Tibial nerve (tissue), 4 donors: ENCODE measurements at places on chromosomes 12 and 14.
A peak's percentile ranks its signal among the peaks of the same experiment; 100 is the strongest.

DNA sequence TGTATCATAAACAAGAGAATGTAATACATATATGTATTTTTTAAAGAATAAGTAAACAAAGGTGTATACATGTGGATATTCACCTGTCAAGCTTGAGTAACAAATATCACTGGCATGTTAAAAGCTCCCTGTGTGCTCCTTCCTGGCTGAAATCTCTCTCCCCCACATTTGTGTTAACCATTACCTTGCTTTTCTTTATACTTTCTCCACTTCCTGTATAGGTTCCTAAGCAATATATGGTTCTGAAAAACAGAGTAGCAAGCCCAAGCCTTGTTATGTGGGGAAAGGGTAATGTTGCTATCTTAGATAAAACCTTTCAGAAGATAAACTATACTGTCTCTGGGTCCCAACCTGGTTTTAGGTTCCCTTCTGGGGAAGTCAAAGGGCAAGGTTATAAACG lies 32.3 kb upstream of the TBC1D30 start:
- DNase-seq, result no peak

DNA sequence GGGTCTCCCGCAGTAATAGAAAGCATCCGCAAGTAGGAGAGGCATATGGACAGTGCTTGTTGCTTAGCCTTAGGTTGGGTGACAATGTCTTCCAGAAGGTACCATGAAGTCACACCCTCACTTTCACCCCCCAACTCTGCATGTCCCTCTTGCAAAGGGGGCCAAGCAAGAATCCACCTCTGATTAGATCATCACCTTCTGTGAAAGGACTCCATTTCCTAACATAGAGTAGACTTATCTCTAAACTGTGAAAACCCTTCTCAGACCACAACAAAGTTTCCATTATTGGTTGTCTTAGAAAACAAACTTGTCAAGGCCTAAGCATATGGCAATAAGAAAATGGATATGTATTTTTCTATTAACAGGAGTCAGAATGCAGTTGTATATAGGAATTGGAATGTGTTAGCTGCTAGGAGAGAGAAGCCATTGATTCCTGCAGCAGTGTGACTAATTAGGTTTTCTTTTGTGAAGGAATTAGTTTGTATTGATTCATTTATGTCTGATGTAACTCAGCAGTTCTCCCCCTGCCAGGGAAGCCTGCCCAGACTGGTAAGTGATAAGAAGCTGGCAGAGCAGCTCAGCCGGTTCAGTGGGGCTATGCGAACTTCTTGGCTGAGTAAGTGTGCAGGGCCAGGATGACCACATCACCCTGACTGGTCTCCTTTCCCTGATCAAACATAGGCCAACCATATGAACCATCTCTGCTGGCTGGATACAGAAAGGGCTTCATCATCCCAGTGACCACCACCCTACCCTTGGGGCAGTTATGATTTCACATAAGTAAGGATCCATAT lies 107.3 kb upstream of the CCDC196 start:
- DNase-seq, result no peak

DNA sequence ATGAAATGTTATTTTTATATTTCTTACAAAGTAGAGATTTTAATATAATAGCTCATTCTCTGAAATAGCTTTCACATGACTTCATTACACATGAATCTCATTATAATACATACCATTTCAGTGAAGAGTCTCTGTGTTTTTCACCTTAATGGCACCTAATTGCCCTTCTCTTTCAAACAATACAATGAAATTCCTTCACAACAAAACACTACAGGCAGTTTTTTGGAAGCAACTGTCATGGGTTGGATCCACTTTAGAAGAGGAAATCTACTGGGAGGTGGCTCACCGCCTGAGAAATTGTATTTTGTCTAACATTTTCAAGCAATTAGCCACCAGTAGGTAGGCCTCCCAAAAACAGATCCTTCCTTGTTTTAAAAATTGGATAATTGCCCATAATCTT lies 40.3 kb upstream of the RGS6 start:
- no peak for DNase-seq

DNA sequence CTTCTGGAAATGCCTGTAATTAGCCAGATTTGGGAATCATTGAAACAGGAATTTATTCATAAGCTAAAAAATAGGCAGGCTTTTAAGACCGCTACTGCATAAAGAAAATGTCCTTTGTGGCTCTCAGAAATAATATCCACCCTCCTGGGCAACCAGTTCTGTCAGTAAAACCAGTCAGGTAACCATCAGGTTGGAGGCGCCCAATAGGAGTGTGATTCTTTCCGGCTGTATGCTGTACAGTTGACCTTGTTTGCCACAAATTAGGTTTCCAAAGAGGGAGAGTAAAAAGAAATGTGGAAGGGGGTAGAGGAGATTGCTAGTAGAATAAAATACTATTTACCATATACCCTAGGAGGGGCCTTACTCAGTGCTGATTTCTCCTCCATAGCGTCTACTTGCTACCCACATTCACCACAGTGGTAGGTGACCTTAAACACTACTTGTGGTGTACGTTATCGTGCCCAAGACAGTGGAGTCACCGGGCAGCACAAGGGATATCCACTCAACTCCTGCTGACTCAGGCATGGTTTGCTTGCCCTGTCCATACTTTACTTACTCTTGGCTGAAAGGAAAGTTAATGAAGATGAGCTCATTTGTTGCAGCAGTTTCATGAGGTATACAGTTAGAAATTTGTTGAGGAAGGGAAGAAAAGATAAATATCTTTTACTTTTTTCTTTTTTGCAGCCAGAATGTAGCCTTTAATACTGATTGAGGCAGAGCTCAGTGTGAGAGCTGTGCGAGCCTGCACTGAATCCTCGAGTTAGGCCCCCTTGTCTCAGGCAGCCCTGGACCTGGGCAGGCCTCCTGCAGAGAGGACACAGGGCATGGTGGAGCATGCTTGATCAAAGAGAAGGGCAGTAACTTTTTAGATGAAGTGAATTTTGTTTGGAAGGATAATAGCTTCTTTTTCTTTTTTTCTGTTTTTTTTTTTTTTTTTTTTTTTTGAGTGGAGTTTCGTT lies 76.7 kb downstream of the DIP2B start:
- DNase-seq, result no peak

- no peak for DNase-seq
Observed at GRCh38 chr14:51894250-51894649, 33.8 kb downstream of the GNG2 start.

GRCh38 chr14:92475451-92476187 lies 38.0 kb upstream of the RIN3 start:
- DNase-seq, result peak; percentile 76
